Activated CD4-positive, alpha-beta memory T cell treated with anti-CD3 and anti-CD28 coated beads for 36 hours (primary cell): ENCODE measurements at places on chromosomes 7 and 10. TPM values are rescaled to one million over a fixed set of nuclear protein-coding genes. Genes with fewer than 3 reads are reported as not detected.

The TBATA gene
- not detected for total RNA-seq

The EVX1 gene
- not detected for total RNA-seq

The PNLIP gene
- not detected for total RNA-seq

The NUDT13 gene
- total RNA-seq, result 1.0 TPM

The ZNF365 gene
- total RNA-seq, result 1.2 TPM

The PRPS1L1 gene
- not detected for total RNA-seq

The UTF1 gene
- total RNA-seq, result not detected

The EIF4H gene
- 410 TPM for total RNA-seq

The HOXA2 gene
- total RNA-seq, result not detected

The GNGT1 gene
- not detected for total RNA-seq

The TACC2 gene
- total RNA-seq, result not detected

The DENND2A gene
- total RNA-seq, result not detected

The COL13A1 gene
- not detected for total RNA-seq

The RNF32 gene
- 2.6 TPM for total RNA-seq
